Stimulated activated CD8-positive, alpha-beta memory T cell treated with anti-CD3 and anti-CD28 coated beads, Interleukin-4, amount 100 ng/mL, for 48 hours (primary cell): ENCODE measurements at places on chromosomes 11 and 22.
A peak's percentile ranks its signal among the peaks of the same experiment; 100 is the strongest.

DNA sequence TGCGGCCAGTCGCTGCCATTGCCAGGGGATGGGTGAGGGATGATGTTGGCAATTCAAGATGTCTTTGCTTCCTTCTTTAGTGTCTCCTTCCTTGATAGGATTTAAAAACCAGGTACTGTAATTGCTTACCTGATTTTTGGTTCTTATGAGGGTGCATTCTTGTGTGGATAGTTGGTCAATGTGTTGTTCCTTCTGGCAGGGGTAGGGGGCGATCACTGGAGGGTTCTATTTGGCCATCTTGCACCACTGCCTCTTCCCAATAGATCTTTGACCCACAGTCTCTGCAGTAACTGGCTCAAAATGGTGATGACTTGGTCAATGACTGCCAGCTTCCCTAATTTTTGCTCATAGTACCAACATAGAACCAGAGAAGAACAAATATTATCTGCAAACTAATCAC lies 680.1 kb downstream of the DLG2 start:
- DNase-seq = no peak

GRCh38 chr11:95950905-95951304 lies 27.0 kb upstream of the MTMR2 start:
- no peak for DNase-seq

DNA sequence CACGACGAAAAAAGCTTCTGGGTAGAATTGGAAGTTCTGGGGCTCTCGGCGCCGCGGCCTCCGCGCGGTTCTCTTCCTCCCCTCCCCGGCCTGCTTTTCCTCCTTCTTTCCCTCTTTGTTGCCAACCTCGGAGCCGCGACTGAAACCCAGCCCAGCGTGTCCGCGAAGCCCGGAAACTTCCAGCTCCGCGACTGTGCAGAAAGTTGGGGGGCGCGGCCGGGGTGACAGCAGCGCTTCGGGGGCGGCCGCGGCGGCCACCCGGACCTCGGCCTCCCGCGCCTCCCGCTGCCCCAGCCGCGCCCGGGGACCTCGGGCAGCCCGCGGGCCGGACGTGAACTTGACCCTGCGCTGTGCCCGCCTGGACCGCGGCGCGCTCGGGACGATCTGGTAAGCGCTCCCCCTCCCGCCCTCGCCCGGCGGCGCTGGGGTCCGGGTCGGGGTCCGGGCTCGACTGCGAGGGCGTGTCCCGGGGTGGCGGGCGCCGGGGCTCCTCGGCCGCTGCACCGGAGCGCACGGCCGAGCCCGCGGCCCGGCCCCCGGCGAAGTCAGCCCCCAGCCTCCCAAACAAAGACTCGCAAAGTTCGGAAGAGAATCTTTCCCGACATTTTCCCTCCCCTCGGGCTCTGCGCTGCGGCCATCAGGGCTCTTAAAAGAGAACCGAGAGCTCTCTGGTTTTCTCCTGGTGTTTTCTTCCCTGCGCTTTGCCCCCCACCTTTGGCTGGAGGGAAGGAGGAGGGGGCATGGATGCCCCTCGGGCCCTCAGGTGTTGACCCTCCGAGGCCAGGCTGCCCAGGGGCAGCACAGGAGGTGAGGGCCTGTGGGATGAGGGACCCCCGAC lies 67.9 kb upstream of the WNT7B start:
- peak; percentile 61 for DNase-seq

DNA sequence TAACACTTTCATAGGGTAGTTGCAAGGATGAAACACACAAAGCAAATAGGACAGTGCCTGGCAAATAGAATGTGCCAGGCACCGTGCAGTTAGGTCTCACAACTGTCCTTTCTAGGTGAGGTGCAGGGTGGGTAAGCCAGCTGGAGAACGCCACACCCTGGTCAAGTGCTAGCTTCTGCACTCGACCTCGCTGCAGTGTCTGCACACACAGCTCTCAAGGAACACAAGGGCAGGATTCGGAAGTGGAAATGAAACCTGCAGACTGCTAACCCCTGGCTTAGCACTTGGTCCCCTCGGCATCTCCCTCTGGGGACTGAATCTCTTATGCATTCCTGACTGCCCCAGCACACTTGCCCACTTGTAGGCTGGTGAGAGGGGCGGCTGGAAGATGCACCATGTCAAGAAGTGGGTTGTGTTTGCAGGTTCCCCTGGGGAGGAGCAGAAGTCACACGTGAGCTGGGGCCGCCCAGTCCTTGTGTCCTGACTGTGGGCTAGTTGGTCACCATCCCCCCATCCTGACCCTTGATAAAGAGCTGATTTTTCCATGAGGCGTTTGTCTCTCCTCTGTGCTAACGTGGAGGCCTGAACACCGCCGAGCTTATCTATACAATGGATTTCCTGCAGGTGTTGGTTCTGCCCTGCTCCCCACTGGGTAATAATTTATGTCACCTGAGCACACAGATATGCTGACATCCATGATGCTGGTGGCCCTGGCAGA lies 89.0 kb downstream of the MICAL2 start:
- no peak for DNase-seq
